ENCODE measurements at places on chromosomes 6 and 20. TPM values are rescaled to one million over a fixed set of nuclear protein-coding genes. Genes with fewer than 3 reads are reported as not detected.

- H3K27me3 ChIP-seq: no peaks in the 10 kb centered on the region
- no peak for DNase-seq
- no peak overlapping the region for H3K27ac ChIP-seq
Measured at GRCh38 chr20:48754292-48754691, 73.5 kb downstream of the PREX1 start.

GRCh38 chr6:109606359-109606758, 84.6 kb downstream of the AK9 start:
- H3K27ac ChIP-seq: no peak overlapping the region
- no peak overlapping the region for H3K4me3 ChIP-seq
- DNase-seq: no peak

- no peaks in the 10 kb centered on the region for H3K4me1 ChIP-seq
- no peaks in the 10 kb centered on the region for H3K36me3 ChIP-seq
- H3K4me3 ChIP-seq: no peak overlapping the region
- no peaks in the 10 kb centered on the region for H3K27me3 ChIP-seq
- no peak overlapping the region for H3K27ac ChIP-seq
- DNase-seq: no peak
Measured at GRCh38 chr6:66948106-66948505, 1241.1 kb upstream of the EYS start.

GRCh38 chr6:46948699-46949098, 27.0 kb upstream of the ADGRF5 start:
- H3K27ac ChIP-seq: peak overlapping the region; percentile 22
- H3K4me1 ChIP-seq: no peaks in the 10 kb centered on the region
- H3K4me3 ChIP-seq: no peak overlapping the region
- H3K27me3 ChIP-seq: no peaks in the 10 kb centered on the region

GRCh38 chr6:111845441-111845871, 27.8 kb downstream of the FYN start:
- no peak overlapping the region for H3K27ac ChIP-seq
- no peaks in the 10 kb centered on the region for H3K4me1 ChIP-seq
- no peaks in the 10 kb centered on the region for H3K36me3 ChIP-seq
- no peak overlapping the region for H3K4me3 ChIP-seq
- DNase-seq: no peak

GRCh38 chr20:61429458-61430227, 177.6 kb downstream of the CDH4 start:
- no peak overlapping the region for H3K4me3 ChIP-seq
- no peak overlapping the region for H3K27ac ChIP-seq
- H3K4me1 ChIP-seq: no peaks in the 10 kb centered on the region
- no peak for DNase-seq
- H3K36me3 ChIP-seq: no peaks in the 10 kb centered on the region
- peaks cover 8% of the 10 kb centered on the region for H3K27me3 ChIP-seq

HMGCLL1 gene
- total RNA-seq: 6.9 TPM
